Activated naive CD4-positive, alpha-beta T cell treated with anti-CD3 and anti-CD28 coated beads for 36 hours (primary cell): ENCODE measurements at places on chromosomes 4 and X. TPM values are rescaled to one million over a fixed set of nuclear protein-coding genes. Genes with fewer than 3 reads are reported as not detected.

TMEM154 gene
- 17.3 TPM for total RNA-seq

SAGE1 gene
- total RNA-seq, result not detected

KIF4A gene
- 27.1 TPM for total RNA-seq

FGFBP2 gene
- total RNA-seq, result not detected

USP26 gene
- not detected for total RNA-seq

DNA sequence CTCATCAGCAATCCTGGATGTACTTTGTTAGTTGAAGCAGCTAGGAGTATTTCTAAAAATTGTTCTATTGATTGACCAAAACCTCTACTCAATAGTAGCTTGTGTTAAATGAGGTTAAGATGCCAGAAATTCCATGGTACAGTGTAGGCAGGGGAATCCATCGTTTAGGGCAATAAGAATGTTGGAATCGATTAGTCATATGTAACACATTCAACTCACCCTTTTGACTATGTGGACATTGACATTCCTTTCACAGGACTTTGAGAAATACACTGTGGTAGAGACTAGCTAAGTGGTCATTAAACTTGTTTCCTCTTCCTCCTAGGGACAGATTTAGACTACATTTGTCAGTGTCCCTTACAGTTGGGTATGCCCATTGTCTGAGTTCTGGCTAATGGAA is 40.2 kb downstream of the KDM5C start:
- peaks cover 18% of the 10 kb centered on the region for H3K4me1 ChIP-seq
- H3K36me3 ChIP-seq, result no peaks in the 10 kb centered on the region
- H3K4me3 ChIP-seq, result no peak overlapping the region

DNA sequence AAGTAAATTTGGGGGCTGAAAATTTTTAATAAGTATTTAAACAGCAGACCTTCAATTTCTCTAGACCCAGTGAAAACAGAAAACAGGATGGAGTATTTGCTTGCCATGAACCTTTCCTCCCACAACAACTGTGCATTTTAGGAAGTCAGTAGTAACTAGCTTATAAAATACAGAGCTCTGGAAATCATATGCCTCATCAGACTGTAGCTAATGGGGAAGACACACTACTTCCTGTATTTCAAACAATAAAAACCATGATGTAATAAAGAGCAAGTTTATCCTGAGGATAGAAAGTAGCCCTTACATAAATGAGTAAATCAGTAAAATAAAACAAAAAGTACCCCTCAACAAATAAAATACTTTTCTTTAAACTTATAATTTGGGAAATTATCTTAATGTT is 280.1 kb upstream of the ZFP42 start:
- no peak for DNase-seq
- H3K36me3 ChIP-seq, result no peaks in the 10 kb centered on the region
- no peak overlapping the region for H3K4me3 ChIP-seq
- no peaks in the 10 kb centered on the region for H3K4me1 ChIP-seq
- H3K27ac ChIP-seq, result no peak overlapping the region

GRCh38 chr4:25939330-25939729 is 25.3 kb downstream of the SMIM20 start:
- H3K4me3 ChIP-seq, result no peak overlapping the region
- no peak for DNase-seq
- peaks cover 20% of the 10 kb centered on the region for H3K4me1 ChIP-seq
- H3K27me3 ChIP-seq, result peaks cover 15% of the 10 kb centered on the region
- H3K27ac ChIP-seq, result no peak overlapping the region
- peaks cover 3% of the 10 kb centered on the region for H3K36me3 ChIP-seq

DNA sequence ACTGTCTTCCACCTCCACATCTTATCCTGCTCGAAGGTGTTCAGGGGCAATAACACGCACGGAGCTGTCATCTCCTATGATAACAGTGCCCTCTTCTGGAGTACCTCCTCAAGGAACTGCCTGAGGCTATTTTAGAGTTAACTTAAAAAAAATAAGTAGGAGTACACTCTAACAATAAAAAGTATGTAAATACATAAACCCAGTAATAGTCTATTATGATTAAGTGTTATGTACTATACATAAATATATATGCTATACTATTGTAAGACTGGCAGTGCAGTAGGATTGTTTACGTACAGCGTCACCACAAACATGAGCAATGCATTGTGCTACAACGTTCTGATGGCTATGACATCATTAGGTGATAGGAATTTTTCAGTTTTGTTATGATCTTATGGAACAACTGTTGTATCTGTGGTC is 34.5 kb upstream of the TLR2 start:
- H3K4me3 ChIP-seq, result no peak overlapping the region
- peak; percentile 44 for DNase-seq
- no peaks in the 10 kb centered on the region for H3K27me3 ChIP-seq
- H3K36me3 ChIP-seq, result no peaks in the 10 kb centered on the region
- peaks cover 32% of the 10 kb centered on the region for H3K4me1 ChIP-seq
- H3K27ac ChIP-seq, result no peak overlapping the region

- H3K4me1 ChIP-seq, result peaks cover 44% of the 10 kb centered on the region
- H3K4me3 ChIP-seq, result no peak overlapping the region
- no peak for DNase-seq
Observed at GRCh38 chr4:151993521-151993920, 232.7 kb upstream of the GATB start.

GRCh38 chrX:40145923-40146261 is 48.1 kb upstream of the BCOR start:
- no peak for DNase-seq
- peaks cover 15% of the 10 kb centered on the region for H3K4me1 ChIP-seq
- no peaks in the 10 kb centered on the region for H3K27me3 ChIP-seq
- peak overlapping the region; percentile 58 for H3K4me3 ChIP-seq

DNA sequence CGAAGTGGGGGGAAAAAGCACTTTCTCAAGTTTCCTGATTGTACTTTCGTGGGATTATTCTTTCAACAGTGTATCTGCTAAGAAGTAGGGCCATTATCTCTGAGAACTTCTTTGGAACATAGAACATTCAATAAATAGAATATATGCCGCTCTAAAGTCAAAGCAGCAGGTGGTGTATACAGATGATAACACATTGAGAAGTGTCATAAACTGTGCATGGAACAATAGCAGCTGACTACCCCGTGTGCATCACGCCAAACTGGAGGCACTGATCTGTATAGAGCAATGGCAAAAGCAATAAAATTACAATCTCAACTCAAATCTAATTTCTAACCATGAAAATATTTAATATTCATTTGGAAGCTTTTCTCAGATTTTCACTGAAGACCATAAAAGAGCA is 175.3 kb downstream of the DCTD start:
- no peak overlapping the region for H3K27ac ChIP-seq
- peaks cover 8% of the 10 kb centered on the region for H3K27me3 ChIP-seq
- no peaks in the 10 kb centered on the region for H3K4me1 ChIP-seq
- DNase-seq, result no peak
- H3K4me3 ChIP-seq, result no peak overlapping the region

- H3K4me1 ChIP-seq, result no peaks in the 10 kb centered on the region
- H3K36me3 ChIP-seq, result no peaks in the 10 kb centered on the region
- no peak overlapping the region for H3K4me3 ChIP-seq
Observed at GRCh38 chr4:157806184-157806583, 366.6 kb downstream of the GASK1B start.

- no peak overlapping the region for H3K4me3 ChIP-seq
- peaks cover 23% of the 10 kb centered on the region for H3K27me3 ChIP-seq
- H3K36me3 ChIP-seq, result no peaks in the 10 kb centered on the region
- H3K4me1 ChIP-seq, result peaks cover 3% of the 10 kb centered on the region
- DNase-seq, result no peak
- H3K27ac ChIP-seq, result no peak overlapping the region
Observed at GRCh38 chr4:185122681-185123345, 20.3 kb upstream of the SLC25A4 start.
